ENCODE measurements at places on chromosomes 7 and 10. TPM values are rescaled to one million over a fixed set of nuclear protein-coding genes. Genes with fewer than 3 reads are reported as not detected.

Gene GIMAP7
- total RNA-seq = not detected

Gene CYP3A4
- not detected for total RNA-seq

Gene GPR37
- 17.1 TPM for total RNA-seq

Gene OPN4
- total RNA-seq = not detected

Gene KCNIP2
- 63.6 TPM for total RNA-seq

Gene SPDYE5
- total RNA-seq = not detected

Gene COA1
- total RNA-seq = 152 TPM

Gene AVPI1
- total RNA-seq = 19.0 TPM

Gene HOXA10
- not detected for total RNA-seq

Data from cardiac muscle cell (in vitro differentiated cells and primary cell).